Stimulated activated CD4-positive, alpha-beta T cell treated with anti-CD3 and anti-CD28 coated beads, TNF-alpha, amount 100 ng/mL, for 1 hour (primary cell): ENCODE measurements at places on chromosomes 1 and 21.

- no peak for DNase-seq
Measured at GRCh38 chr1:203299169-203299568, 6.2 kb upstream of the BTG2 start.

GRCh38 chr21:17779496-17779895 is 39.7 kb downstream of the C21orf91 start:
- no peak for DNase-seq

DNA sequence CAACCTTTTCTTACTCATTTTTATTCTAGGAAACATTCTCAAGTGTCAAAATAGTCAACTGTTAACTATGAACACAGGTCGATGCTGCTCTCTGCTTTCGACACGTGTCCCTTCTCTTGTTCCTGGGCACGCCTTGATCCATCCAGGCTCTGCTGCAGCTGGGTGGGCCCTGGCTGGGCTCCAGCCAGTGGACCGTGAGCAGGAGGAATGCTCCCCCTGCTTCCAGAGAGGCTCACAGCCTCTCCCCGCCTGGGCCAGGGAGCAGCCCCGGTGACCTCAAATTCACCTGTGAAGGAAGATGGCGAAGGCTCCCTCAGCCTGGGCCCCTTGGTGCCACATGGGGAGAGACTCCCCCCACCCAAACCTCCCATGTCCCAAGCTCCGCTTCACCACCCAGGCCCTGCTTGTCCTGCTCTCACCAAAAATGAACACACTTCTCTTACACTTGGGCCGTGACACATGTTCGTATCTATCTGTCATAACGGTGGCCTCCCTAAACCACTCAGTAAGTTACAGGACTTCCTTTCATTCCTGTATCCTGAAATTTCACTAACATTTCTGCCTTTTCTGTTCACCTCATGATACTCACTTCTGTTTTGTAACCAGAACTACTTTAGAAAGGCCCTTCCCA is 24.6 kb upstream of the ADARB1 start:
- no peak for DNase-seq

GRCh38 chr1:114145504-114146151 is 8.0 kb downstream of the SYT6 start:
- no peak for DNase-seq

DNA sequence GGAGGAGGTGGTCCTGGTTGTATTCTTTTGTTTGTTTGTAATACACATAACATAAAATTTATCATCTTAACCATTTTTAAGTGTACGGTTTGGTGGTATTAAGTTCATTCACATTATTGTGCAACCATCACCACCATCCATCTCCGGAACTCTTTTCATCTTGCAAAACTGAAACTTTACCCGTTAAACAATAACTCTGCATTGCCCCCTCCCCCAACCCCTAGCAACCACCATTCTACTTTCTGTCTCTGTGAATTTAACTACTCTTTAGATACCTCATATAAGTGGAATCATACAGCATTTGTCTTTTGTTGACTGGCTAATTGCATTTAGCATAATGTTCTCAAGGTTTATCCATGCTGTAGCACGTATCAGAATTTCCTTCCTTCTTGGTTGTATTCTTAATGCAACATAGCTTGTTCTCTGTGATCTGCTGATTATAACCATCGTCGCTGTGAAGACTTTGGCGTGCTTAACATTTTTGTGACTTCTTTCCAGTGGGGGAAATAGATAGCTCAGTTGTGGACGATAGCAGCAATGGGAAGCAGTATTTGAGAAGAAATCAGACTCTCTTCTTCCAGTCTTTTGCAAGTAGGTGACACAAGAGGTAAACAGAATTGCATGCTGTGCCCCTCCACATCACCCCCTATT is 117.5 kb upstream of the HOOK1 start:
- DNase-seq: no peak

- no peak for DNase-seq
Measured at GRCh38 chr1:2566101-2567045, 10.2 kb downstream of the TNFRSF14 start.

DNA sequence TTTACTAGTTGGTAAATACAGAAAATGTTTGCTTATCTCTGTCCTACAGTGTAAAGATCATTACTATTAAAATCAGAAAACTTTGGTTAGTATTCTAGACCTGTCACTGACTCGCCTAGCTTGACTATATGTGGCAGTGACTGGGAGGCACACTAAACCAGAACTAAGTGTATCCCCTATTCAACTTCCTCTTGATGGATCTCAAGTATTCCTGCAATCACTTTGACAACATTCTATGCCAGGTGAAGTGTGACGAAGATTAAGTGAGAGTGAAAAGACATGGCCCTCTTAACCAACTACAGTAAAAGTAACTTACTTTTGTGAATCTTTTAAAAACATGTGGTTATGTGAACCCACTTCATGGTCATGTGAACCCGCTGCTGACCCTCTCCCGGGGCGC is 223.0 kb upstream of the ADAMTS5 start:
- no peak for DNase-seq

GRCh38 chr1:203534012-203534411 is 40.1 kb downstream of the OPTC start:
- no peak for DNase-seq
